ENCODE measurements at places on chromosomes 12 and 14. TPM values are rescaled to one million over a fixed set of nuclear protein-coding genes. Genes with fewer than 3 reads are reported as not detected.

DNA sequence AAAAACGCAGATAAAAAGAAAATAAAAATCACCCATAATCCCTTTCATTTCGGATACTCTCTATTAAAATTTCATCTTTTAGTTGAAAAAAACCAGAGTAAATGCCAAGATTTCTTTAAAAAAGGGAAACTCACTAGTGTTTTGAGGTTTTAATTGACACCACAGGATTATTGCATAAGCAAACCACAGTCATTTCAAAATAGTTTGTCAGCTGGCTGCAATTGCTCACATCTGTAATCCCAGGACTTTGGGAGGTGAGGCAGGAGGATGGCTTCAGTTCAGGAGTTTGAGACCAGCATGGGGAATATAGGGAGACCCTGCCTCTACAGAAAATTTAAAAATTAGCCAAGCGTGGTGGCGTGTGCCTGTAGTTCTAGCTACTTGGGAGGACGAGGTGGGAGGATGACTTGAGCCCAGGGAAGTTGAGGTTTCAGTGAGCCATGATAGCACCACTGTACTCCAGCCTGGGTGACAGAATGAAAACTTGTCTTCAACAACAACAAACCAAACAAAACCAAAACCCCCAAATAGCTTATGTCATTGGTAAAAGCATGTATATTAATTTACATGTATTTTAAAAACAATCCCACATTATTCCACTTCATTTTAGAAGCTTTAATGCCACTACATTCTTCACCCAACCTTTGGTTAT lies 48.8 kb downstream of the SYNE2 start:
- DNase-seq: no peak

GRCh38 chr14:100698066-100698465 lies 28.6 kb upstream of the DLK1 start:
- DNase-seq: no peak

DNA sequence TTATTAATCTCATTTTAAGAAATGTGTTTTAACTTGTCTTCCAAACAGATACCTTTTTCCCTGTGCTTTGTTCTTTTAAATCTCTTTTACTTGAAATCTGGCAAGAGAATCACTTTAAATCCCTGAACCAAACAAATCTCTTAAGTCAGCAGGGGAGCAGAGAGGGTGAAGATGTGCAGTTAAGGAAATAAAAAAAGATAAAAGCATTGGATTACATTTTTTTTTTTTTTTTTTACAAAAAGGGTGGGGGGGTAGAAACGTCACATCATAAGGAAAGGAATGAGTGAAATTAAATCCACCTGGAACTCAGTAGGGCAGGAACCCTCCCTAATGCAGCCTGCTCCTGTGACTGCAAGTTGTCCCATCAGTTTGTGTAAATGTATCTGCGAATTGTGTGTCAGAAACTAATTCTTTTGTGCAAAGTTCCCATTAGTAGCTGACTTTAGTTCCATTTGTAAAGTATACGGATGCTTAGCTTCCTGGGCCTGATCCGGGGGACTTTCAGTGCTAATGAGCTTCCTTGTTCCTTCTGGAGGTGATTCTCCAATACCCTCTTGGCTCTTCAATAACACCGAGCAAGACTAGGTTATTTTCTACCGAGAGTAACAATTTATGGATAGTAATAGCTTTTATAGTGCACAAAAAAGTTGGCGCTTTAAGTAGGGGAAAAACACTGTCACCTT lies 1.5 kb downstream of the TTC6 start:
- DNase-seq: no peak

Gene KRT78
- not detected for polyA plus RNA-seq

DNA sequence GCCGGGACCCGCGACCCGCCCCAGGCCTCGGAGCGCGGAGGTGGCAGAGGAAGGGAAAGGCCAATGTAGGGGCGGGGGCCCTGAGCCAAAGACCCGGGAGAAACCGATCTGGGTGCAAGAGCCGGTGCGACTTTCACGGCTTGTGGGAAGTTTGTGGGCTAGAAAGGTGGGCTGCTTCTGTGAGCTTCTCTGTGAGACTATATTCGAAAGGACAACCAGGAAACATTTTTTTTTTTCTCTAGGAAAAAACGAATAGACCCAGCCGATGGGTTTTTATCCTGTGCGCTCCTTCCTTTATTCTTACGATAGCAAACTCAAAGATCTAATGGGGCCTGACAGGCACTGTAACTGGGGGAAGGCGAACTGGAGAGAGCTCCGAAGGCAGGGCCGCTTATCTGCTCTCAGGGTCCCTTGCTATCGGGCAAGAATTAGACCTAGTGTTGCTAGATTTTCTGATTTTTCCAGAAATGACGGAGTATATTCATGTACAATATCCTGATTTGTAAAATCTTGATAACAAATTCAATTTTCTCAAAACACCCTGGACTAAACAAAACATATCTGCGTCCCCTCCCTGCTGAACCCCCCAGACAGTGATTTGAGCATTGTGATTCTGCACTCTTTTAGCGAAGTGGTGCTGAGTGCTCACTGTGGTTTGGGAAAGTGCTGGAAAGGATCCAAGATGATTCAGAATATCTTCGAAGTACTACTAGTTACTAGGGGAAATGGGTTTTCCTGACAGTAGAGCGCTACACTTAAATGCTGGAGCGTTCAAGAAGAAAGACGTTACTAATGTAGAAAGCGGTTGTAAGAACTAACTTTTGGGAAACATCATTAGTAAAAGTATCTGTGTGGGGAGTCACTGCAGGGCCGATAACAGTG lies 563 bp upstream of the STXBP6 start:
- no peak for DNase-seq

Gene TAS2R42
- polyA plus RNA-seq: not detected

- DNase-seq: no peak
Observed at GRCh38 chr12:57892232-57892972, 45.9 kb upstream of the CTDSP2 start.

- DNase-seq: no peak
Observed at GRCh38 chr12:89364058-89364457, 11.8 kb upstream of the DUSP6 start.

- peak; percentile 94 for DNase-seq
Observed at GRCh38 chr14:37594238-37594970, 645 bp downstream of the FOXA1 start.

DNA sequence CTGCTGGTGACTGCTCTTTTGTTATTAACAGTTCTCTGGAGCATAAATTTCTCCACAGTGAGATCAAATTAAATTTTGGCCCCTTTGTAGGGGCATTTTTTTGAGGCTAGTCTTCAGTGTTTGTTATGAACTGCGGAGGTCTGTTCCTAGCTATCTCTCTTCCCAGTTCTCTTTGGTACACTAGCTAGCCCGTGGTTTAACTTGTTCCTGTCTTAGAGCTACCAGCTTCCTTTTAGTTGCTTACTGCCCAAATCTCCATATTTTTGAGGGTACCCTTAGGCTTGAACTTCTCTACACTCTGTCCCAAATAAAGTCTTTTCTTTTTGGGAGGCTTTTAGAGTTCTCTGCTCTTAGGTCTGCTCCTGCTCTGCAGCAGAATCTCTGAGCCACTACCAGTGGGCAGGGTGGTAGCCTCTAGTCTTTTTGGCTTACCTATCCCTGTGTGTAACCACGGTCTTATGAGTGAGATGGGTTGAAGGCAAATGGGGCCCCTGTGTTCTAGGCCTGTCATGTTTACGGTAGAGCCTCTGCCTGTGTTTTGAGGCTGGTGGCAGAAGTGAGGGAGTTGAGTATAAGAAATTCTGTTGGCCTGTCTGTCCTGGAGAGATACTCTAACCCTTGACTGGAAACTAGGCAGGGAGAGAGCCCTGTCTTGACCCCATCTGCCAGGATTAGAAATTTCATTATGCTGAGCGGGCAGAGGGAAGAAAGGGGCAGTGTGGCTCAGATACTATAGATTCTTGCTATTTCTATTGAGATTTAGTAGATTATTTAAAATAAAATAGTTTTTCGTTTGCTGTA lies 21.0 kb downstream of the CNOT2 start:
- DNase-seq: no peak

- no peak for DNase-seq
Observed at GRCh38 chr12:32662665-32663064, 16.4 kb upstream of the DNM1L start.

GRCh38 chr12:105724641-105725040 lies 394.1 kb downstream of the C12orf75 start:
- DNase-seq: no peak

DNA sequence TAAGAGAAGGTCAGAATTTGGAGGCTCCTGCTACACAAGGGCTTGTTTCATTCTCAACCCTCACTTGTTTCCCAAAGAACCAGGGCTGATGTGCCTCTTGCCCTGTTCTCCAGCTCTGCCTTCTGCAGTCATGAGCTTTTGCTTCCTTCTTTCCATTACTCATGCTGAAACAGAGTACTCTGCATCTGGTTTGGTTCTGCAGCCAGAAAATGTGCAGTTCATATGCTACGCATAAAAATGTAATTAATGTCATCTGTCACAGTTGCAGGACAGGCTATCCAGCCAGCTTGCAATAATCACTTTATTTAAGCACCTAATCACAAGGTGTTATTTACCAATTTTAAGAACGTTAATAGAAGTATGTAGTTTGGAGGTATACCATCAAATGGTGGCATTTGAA lies 150.2 kb downstream of the SRGAP1 start:
- no peak for DNase-seq

DNA sequence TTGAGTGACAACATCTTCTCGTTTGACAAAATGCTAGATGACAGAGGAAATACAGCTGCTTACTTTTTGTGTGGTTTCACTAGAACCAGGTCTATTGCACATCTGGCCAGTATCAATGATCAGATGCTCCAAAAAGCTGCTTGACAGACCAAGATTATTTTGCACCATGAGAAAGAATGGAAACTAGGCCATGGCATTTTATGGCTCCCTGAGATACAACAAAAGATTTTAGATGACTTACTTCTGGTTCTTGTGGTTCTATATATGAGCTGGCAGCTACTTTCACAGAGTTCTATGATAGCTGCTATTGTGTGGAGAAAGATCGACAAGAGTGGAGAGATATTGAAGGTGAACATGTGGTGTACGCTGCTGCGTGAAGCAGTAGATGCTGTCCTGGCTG lies 25.9 kb upstream of the PPFIBP1 start:
- no peak for DNase-seq

DNA sequence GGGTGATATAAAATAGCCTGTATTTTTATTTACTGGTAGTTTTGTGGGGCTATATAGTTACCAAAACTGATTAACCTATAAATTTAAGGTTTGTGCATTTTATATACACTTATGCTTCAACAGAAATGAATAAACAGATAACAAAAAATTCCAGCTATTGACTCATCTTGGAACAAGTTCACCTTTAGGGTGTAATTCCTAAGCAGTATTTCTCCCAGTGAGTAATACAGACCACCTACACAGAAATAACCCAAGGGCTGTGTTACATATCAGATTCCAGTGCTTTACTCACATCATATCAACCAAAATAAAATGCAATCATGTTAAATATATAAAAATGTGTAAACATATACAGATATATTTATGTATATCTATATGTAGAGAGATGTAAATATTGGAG lies 345.6 kb downstream of the ADAMTS20 start:
- no peak for DNase-seq

DNA sequence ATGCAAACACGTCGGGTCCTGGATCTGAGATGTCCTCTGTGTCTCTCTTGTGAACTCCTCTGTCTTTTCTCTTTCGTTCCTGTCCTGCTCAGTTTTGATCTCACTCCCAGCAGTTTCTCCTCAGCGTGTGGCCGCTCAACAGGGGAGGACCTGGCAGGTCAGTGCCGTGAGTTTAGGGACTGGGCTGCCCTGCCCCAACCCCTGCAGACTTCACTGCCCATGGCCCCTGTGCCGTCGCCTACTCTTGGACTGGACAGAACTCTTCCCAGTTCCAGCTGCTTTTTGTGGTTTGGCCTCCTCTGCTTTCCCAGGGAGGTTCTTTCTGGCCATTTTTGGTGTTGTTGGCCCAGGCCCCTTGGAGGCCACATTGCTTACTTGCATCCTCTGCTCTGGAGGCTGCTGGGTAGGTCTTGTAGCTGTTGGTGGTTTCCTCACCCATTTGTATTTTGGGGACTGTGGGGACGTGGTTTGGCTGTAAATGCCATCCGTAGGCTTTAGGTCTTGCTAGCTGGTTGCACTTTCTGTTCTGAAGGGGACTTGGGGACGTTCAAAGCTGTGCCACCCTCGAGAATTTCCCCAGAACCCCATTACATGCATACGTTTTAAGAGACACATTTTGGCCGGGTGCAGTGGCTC lies 20.0 kb upstream of the DNAH10 start:
- DNase-seq: no peak

Measured in left kidney (tissue), 8 donors.